ENCODE measurements at places on chromosomes 4 and X.

GRCh38 chrX:16484338-16484737 lies 165.6 kb upstream of the S100G start:
- DNase-seq: peak; percentile 74

GRCh38 chr4:155603360-155603891 lies 63.2 kb upstream of the GUCY1A1 start:
- no peak for DNase-seq

GRCh38 chr4:163161536-163162205 lies 5.0 kb downstream of the NAF1 start:
- DNase-seq: peak; percentile 12

GRCh38 chrX:81201071-81201470 lies 642 bp downstream of the HMGN5 start:
- DNase-seq: no peak

DNA sequence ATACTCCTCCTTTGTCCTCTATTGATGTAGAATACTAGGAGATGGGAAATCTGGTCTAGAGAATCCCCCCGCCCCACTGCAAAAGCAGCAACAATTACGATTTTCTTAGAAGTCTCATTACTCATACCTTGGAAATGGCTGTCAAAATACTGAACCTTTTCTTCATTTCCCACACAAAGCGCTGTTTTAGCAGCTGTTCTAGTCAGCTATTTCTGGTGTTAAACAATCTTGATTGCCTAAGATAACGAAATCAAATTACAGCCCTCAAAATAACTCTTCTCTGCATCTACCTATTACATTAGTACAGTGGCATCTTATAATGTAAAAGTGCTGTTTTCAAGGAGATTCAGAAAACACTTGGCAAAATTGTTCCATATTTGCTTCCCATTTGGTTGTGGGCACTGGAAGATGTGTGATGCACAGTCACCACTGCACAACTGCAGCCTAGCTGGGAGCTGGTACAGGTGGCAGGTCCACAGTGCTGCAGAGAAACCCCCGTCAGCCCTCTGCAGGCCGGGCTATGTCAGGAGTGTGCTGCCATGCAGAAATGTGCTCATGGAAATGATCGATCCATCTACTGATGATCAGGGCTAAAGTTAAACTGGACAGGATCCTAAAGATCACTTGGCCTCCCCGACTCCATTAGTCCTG lies 50.4 kb downstream of the TBC1D9 start:
- DNase-seq: no peak

- no peak for DNase-seq
These were observed 386.8 kb downstream of the UNC5C start for GRCh38 chr4:95161781-95162469.

DNA sequence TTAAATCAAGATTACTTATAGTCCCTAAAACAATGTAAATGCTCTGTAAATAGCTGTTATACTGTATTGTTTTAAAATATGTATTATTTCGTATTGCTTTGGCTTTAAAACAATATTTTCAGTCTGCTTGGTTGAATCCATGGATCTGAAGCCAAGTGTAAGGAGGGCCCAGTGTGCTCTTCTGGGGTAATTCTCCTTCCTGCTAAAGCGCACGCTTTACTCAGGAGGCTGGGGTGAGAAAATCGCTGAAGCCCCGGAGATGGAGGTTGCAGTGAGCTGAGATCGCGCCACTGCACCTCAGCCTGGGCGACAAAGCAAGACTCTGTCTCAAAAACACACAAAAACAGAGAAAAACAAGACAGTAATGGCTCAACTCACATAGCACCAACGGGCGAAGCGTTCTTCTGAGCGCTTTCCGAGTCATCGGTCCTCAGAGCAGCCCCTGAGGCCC lies 391 bp upstream of the IDUA start:
- no peak for DNase-seq

- DNase-seq: no peak
These were observed 50.5 kb upstream of the NDST3 start for GRCh38 chr4:117983541-117984365.

GRCh38 chrX:128848374-128848773 lies 674.9 kb downstream of the SMARCA1 start:
- no peak for DNase-seq

GRCh38 chr4:86896596-86896995 lies 4.4 kb upstream of the C4orf36 start:
- no peak for DNase-seq

- no peak for DNase-seq
These were observed 315.9 kb downstream of the BMPR1B start for GRCh38 chr4:95073646-95074045.

DNA sequence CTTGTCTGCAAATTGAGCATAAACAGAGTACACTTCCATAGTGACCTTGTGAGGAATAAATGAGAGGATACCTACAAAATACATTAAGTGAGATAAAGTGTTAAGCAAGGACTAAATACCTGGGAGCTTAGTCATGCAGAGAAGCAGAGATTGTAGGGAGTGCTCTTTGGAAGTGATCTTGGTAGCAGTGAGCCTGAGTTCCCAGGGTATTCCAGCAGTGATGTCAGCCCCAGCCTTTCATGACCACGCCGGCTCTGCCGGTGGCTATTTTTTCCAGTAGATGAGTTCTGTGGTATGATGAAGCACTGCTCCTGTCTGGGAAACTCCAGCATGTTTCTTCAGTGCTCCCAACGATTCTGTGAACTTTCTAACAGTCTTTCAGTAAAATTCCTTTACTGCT lies 391.5 kb upstream of the IGFBP7 start:
- no peak for DNase-seq

DNA sequence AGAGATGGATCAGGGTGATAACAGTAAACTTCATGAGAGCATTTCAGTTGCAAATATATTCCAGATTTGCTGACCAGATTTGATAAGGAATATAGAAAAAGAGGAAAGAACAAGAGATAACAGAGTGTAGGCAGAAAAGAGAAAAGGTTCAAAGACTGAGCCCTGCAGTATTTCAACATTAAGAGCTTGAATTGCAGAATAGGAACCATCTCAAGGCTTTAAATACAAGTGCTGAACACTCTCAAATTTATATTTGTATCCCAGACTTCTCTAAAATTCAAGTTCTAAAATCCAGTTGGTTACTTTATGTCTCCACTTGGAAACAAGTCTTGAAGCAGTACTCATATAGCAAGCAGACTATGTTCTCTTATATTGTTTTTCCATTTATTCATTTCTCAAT lies 9.7 kb upstream of the MYOZ2 start:
- DNase-seq: no peak

GRCh38 chr4:7818399-7818911 lies 121.2 kb downstream of the AFAP1 start:
- no peak for DNase-seq

GRCh38 chr4:106679063-106679462 lies 310.5 kb upstream of the GIMD1 start:
- no peak for DNase-seq

GRCh38 chr4:2891294-2891693 lies 47.6 kb downstream of the ADD1 start:
- no peak for DNase-seq

- DNase-seq: no peak
These were observed 56.0 kb downstream of the NOP14 start for GRCh38 chr4:2907226-2907625.

DNA sequence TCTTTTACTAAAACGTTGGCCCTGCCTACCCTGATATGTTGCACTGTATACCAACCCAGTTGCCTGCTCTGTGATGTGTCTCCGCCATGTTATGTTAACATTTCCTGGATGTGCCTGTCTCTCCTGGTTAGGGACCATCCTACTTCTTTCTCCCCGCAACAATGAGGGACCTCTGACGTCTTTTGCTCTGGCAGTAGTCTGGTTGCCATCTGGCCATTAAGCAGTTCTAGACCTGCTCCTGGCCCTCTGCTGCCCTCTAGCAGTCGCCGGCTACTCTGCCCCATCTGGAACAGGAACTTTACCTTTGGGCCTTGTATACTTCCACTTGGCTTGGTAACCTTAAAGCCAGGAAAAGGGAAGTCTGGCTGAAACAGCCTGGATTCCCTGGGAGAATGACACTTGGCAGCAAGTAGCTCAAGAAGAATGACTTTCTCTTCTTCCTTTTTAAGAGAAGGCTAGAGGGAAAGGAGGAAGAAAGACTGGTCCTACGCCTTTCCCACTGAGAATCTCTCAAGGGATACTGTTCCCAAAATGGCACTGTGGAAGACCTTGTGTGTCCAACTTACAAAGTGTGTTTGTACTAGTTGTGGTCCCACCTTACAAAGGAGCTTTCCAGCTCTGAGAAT lies 63.5 kb downstream of the GPC3 start:
- peak; percentile 50 for DNase-seq

GRCh38 chr4:84967243-84967690 lies 777 bp upstream of the WDFY3 start:
- DNase-seq: no peak

DNA sequence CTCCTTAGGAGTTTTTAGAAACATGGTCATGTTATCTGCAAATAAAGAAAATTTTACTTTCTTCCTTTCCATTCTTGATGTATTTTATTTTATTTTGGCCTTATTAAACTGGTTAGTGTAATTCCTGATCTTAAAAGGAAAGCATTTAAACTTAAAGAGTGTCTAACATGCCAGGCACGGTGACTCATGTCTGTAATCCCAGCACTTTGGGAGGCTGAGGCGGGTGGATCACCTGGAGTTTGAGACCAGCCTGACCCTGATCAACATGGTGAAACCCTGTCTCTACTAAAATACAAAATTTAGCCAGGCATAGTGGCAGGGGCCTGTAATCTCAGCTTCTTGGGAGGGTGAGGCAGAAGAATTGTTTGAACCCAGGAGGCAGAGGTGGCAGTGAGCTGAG lies 281.3 kb downstream of the PTTG2 start:
- no peak for DNase-seq

DNA sequence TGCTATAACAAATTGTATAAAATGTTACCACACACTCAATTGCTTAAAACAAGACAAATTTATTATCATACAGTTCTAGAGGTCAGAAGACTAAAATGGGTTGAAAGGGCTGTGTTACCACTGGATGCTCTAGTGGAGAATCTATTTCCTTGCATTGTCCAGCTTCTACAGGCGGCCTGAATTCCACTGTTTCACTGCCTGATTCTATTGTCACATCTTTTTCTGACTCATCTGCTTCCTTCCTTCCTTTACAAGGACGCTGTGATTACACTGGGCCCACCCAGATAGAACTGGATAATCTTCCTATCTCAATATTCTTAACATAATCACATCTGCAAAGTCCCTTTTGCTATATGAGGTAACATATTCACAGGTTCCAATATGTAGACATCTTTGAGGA lies 19.4 kb upstream of the ARMCX1 start:
- DNase-seq: no peak

DNA sequence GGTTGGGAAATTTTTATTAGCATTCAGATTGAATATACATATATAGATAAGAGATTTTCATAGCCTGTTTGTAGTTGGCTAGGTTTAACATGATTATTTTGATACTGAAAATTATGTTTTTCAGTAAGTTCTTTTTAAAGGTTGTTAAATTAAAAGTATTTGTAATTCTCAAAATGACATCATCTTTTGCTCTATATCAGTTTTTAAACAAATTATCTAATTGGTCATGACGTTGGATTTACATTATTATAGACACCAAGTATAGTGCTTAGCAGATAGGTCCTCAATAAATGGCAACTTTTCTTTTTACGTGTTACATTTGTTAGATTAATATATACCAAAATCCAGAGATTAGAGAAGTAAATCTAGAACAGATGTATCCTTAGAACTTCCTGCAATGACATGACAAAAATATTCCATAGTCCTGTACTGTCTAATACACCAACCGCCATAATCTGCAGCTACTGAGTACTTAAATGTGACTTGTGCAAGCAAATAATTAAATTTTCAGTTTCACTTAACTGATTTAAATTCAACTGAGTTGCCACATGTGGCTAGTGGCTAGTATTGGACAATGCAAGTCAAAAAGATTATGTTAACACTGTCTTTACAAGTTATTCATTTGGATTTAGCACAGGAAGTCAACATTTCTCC lies 1613.1 kb upstream of the TENM3 start:
- no peak for DNase-seq

DNA sequence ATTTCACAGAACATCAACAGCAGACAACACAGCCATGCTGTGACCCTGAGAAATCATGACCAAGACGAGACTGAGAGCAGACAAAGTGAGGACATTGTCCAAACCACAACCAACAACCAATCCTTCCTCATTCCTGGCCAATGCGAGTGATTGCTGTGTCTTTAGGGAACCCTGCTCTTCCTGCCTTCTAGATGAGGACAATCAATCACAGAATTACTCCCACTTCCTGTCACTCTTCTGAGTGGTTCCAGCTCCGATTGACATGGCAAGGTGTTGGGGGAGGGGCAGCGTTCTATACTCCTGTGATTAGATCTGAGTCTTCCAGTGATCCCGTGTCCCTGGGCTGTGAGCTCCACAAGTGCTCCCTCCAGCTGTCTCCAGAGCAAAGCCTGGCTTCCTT lies 227.8 kb downstream of the STIM2 start:
- DNase-seq: no peak

DNA sequence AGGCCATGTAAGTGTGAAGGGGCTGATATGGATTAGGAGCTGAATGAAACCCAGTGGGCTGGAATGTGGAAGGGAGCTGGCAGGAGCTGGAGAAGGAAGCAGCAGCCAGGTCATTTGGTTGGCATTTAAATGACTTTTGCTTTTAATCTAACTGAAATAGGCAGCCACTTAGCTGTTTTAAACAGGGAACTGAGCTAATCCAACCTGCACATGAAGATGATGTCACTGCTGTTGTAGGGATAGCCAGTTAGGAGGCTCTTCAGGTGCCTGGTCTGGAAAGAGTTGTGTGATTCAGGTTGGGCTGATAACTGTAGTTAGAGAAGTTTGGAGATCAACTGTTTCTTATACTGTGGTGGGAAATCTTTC lies 122.4 kb downstream of the PALLD start:
- DNase-seq: no peak

- no peak for DNase-seq
These were observed 28.5 kb upstream of the LIMCH1 start for GRCh38 chr4:41509451-41509866.

GRCh38 chrX:8190341-8190830 lies 19.3 kb upstream of the VCX2 start:
- DNase-seq: no peak

DNA sequence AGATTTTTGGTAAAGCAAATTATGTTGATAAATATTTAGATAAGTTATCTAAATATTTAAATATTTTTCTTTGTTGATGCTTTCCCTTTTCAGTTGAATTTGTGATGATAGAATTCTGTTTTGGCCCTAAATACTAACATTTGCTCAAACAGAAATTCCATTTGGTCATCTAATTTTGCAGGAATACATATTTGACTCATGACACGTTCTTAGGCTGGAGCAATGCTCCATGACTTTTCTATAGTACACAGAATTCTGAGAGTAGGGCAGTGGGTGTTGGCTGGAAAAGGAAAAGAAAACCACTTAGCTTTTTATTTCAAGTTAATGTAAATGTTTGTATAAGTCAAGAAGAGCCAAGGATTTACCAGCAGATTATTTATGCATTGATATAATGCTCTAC lies 58.6 kb upstream of the GK2 start:
- DNase-seq: no peak

DNA sequence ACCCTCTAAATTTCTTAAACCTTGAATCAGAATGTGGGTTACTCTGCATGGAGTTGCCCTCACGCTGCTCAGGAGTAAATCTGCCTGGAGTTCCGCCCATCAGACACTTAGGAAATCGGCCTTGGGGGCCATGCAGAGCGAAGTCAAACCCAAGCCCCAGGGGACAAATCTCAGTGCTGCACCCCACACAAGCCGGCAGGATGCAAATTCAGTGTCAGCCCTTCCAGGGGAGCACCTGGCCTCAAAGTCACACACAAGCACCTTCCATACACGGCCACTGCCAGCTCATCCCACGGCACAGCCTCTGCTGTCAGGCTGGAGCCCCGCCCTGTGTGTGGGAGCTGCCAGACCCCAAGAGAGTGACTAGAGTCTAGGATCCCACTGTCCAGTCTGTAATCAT lies 27.4 kb downstream of the RNF212 start:
- DNase-seq: no peak
